ELF-1 (cell line): ENCODE measurements at places on chromosomes 7 and 10.

- DNase-seq = peak; percentile 64
Measured at GRCh38 chr7:19107356-19108146, 9.9 kb downstream of the TWIST1 start.

DNA sequence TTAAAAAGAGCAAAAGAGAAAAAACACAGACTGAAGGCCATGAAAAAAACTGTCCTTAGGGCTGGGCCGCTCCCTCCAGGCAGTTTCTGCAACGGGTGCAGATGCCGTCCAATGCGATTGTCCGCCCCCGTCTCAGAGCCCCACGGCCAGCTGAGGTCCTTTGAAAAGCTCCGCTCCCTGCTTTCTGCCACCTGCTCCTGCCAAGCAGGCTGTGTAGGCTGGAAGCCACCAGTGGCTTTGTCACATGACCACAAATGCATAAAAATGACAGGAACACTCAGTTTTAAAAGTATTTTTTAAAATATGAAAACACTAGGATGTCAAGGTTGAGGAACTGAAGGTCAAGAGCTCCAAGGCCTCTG lies 71.7 kb downstream of the AMZ1 start:
- DNase-seq = no peak

GRCh38 chr7:102028206-102028826 lies 210.9 kb downstream of the CUX1 start:
- DNase-seq = no peak

DNA sequence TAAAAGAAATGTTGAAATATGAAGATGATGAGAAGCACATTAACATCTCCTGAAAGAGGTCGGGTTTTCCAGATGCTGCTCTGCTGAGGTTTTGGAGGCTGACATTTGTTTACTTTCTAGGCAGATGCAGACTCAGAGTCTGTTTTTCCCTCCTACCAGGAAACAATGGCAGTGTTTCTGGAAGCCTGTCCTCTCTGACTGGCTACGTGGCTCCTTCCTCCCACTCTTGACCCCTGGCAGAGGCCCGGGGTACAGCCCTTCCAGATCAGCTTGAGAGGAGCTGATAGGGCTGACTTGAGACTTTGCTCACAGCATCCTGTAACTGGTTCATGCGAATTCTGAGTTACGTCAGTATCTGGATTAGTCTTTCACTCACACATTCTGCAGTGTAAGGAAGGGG lies 41.1 kb upstream of the IL15RA start:
- DNase-seq = no peak

GRCh38 chr7:2542916-2543871 lies 12.1 kb downstream of the BRAT1 start:
- DNase-seq = no peak

DNA sequence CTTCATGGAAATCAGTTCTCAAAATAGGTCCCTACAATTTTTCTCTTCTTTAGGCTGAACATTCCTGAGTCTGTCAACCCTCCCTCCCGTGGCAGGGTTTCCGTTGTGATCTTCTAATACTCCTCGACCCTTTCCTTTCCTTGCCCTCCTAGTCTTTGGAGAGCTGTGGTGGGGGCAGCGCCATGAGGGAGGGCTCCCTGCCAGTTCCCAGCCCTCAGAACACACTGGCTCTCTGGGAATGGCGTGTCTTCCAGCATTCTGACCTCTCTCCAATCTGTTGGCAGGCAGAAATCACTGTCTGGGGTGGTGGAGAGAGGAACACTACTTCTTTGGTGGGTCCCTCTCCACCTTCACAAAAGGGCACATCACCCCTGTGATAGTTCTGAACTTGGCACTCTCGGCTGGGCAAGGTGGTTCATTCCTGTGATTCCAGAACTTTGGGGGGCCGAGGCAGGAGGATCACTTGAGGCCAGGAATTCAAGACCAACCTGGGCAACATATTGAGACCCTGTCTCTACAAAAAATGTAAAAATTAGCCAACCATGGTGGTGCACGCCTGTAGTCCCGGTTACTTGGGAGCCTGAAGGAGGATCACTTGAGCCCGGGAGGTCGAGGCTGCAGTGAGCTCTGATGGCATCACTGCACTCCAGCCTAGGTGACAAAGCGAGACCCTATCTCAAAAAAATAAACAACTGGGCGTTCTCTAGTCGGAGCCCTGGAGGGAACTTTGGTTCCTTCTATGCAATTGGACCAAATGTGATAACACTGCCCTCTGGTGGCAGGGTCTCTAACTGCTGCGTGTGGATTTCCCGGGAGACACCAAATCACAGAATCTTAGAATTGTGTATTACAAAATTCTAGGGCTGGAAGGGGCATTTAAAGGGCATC lies 13.1 kb upstream of the ARPC1A start:
- peak; percentile 81 for DNase-seq

- peak; percentile 79 for DNase-seq
Measured at GRCh38 chr7:100602889-100603725, 944 bp downstream of the PCOLCE start.

DNA sequence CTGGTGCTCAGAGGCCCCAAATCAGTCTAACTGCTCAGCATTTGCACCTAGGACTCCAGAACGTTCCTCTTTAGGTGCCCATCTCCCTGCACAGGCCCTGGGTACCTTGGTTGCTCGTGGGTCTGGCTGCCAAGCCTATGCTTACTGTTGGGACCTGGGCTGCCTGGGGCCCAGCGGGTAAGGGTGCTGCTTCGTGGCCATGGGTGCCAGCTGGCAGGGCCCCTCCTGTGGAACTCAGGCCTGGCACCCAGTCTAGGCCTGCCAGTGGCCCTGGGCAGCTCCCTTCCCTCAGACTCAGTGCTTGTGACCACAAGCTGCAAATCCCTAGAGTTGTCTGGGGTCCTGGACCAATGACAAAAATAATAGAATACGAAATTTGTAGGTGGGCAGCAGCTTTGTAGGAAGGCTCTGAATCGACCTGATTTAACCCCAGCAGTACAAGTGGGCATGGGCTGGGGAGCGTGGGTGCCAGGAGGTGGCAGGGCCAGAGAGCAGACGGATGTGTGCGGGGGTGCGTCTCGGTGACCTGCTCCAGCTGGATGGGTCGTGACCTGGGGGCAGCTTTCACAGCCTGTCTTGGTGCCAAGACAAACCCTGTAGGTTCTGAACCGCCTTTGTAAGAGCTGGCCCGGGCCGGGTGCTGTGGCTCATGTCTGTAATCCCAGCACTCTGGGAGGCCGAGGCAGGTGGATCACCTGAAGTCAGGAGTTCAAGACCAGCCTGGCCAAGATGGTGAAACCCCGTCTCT lies 69.7 kb downstream of the MKI67 start:
- no peak for DNase-seq

DNA sequence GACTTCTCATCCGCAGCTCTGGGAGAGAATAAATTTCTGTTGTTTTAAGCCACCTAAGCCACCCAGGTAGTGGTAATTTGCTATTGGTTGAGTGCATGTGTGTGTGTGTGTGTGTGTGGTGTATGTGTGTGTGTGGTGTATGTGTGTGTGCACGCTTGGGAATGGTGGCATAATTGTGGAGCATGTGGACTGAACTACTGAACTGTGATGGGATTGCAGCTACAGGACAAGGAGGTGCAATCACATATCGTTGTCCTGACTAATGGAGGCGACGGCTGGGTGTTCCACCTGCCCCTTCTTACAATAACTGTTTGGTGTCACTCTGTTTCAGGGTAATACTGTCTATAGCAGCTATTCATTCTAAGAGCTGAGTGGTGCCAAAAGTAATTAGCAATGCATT lies 448.7 kb upstream of the PFKP start:
- no peak for DNase-seq

GRCh38 chr10:28054228-28054860 lies 55.5 kb upstream of the ODAD2 start:
- no peak for DNase-seq

GRCh38 chr7:130090745-130091532 lies 20.6 kb downstream of the KLHDC10 start:
- DNase-seq = no peak

DNA sequence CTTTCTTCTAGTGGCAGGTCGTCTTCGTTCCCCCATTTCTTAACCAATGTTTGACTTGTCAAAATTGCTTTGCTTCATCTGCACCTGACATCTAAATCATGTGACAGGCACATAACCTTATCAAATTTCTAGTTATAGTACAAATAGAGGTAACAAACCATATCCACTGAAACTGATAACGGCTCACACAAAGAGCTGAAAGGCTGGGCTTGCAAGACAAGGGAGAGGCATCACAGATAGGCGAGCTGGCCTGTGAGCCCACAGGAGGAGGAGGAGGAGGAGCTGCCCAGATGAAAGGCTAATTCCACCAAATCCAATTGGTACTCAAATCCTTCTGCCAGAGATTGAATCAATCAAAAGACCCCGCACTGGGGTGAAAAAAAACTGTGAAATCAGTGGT lies 80.2 kb upstream of the NEBL start:
- DNase-seq = no peak

DNA sequence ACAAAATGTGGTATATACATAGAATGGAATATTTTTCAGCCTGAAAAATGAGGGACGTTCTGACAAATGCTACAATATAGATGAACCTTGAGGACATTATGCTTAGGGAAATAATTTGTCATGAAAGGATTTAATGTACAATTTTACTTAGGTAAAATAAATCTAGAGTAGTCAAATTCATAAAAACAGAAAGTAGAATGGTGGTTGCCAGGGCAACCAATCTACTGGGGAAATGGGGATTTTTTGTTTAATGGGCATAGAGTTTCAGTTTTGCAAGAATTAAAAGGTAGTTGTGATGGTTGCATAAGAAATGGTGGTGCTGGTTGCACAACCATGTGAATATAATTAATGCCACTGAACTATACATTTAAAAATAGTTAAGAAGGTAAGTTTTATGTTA lies 296.0 kb upstream of the SP4 start:
- DNase-seq = no peak

DNA sequence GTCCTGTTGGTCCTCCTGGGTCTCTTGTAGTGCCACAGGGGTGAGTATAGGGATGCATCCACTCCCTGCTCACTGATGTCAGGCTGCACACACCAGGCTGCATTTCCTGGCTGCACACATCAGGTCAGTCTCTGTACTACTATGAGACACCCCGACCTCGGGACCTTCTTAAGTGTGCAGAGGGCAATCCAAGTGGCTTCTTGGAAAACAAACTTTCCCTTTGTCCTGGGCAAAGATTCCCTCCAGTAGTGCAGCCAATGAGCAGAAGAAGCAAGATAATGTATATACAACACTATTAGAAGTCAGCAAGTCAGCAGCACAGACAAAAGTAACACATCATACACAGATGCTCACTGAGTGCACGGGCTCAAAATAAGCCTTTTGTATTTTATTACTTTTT lies 493.5 kb downstream of the GRID1 start:
- no peak for DNase-seq

DNA sequence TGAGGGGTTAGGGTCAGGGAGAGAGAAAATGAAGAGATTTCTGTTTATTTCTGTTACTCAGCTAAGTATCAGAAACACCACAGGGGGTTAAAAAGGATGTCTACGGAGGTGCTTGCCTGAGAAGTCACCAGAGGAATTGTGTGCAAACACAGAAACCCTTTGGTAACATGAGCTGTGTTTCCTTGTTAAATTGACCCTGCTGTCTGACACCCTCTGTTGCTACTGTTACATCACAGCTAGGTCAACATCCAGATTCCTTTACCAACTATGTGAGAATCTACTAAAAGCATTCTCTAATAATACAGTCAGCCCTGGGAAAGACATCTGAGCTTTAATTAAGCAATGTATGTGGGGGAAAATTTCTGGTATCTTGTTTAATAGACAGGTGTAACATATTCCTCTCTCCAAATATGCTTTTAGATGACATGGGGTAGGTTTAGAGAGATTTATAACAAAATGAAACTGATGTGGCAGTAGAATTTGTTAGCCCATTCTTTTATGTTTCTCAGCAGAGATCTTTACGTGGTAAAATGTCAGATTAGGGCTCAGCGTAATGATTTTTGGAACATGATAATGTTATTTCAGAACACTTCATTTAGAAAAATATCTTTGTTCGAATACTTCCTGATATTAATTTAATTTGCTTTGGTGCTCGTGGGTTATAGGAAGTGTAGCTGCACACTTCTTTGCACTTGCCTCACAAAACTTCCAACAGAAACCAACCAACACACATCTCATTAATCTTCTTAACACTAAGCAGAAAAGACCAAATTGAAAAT lies 168.0 kb upstream of the AHR start:
- no peak for DNase-seq

DNA sequence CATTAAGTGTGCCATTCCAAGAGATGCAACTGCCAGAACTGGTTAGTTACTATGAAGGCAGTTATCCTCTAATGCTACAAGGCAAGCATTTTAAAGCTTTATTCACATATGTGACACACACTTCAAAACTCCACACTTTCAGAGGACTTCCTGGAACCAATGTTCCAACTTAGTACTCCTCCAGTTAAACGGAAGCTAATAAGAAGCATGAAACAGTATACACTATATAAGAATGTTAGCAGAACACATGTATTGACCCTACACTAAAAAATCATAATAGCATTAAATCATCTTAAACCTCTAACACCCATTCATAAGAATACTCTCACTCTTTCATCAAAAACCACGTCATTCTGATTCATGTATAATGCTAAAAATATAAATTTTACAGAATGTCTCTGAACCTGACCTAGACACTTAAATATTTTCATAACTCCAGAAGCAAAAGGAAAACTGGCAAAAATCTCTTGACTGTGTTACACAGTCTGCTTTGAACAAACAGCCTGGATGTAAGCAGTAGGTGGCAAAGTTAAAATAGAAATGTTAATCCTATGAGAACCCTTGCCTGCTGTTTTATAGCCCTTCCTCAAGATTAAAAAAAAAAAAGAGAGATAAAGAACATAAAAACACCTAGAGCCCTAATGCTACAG lies 135.0 kb downstream of the SEMA3C start:
- no peak for DNase-seq

DNA sequence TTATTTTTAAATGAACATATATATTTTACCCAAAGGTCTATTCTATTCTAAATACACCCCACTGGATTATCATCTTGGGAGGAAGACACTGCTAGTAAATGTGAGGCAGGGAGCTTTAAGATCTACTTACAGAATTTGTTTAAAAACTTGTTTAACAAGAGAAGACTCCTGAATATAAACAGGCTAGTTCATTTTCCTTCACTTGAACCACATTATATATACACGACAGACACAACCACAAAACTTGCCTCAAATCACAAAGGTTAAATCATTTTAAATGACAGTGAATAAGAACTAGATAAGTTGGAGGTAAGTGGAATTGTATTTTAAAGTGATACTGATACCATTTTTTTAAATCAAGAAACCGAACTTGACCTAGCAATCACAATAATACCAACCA lies 109.2 kb downstream of the ATE1 start:
- DNase-seq = no peak

- DNase-seq = no peak
Measured at GRCh38 chr7:158911734-158912133, 55.4 kb downstream of the DYNC2I1 start.

DNA sequence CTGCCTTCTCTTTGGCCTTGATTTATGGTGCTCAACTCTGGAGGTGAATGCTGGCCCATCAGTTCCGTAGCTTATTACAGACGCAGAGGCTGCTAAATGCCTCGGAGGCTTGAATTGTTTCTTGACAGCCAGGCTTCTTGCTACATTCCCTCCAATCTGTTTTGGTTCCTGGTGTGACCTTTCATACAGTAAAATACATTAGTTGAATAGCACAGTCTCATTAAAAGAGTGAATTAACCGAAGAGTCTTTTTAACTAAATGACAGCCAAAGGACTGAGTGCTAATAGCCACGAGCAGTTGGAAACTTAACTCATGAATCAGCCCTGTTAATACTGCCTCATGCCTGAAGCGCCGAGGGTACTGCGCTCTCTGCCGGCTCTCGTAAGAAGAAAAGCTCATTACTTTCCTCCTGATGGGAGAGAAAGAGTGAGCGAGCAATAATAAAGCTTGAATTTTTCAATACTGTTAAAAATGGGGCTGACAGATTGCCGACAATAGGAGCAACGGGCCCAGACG lies 236.4 kb upstream of the GPR26 start:
- peak; percentile 71 for DNase-seq

GRCh38 chr7:727806-728460 lies 852 bp upstream of the PRKAR1B start:
- DNase-seq = peak; percentile 45
